ENCODE measurements at places on chromosomes 6 and 20. TPM values are rescaled to one million over a fixed set of nuclear protein-coding genes. Genes with fewer than 3 reads are reported as not detected.

GRCh38 chr6:137264311-137265075 lies 45.3 kb upstream of the IFNGR1 start:
- DNase-seq, result no peak

SMLR1 gene
- not detected for total RNA-seq

DNA sequence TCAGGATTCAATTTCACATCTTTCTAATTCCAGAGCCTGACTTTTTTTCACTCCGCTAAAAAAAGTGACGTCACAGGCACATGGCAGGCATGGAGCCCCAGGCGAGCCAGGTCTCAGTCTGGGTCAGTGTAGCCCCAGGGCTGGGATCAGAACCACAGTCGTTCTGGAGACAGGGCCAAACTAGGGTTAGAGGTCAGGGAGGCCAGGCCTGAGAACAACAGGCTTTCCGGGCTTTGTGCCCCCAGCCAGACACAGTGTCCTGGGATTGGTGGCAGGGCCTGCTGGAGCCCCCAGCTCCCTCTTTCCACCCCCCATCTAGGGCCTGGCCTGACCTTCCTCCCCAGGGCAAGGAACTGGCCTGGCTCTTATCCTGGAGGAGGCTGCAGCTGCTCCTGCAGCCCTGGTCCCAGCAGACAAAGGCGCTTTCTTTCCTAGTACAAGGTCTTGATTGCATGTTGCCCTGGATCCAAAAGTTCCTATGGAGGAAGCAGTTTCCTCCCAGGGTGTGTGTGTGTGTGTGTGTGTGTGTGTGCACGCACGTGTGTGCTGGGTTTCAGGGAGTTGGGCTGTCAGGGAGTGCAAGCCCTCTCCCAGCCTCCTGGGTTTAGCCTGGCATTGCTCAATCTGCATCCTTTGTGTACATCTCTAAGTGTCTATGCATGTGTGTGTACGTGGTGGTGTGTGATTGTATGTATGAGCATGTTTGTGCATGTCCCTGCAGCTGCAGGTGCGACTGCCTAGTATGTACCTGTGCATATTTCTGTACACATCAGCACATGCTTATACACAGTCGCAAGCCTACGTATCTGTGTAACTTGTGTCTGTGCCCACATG lies 26.5 kb upstream of the EMILIN3 start:
- DNase-seq, result no peak

DNA sequence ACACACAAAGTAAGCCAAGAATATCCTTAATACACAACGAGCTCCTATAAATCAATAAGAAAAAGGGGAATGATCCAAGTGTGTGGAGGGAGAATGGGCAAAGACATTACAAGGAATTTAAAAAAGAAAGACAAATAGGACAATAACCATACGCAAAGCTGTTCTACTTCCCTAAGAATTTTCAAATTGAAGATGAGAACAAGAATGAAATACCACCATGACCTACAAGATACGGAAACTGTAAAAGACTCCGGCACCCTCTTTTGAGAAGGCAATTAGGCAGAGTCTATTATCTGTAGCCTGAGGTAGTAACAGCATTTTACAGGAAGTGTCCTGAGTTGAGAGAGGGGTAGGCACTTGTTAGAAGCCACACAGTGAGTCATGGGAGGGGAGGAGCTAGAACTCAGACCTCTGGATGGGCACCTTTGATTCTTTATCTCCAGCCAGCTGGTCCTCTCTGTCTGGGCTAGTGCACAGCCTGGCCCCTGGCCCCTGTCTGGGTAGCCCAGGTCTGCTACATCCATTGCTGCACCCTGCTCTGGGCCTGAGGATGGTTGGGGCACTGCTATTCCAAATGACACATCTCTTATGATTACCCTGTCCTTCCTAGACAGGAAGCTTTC lies 15.3 kb downstream of the RSPO4 start:
- peak; percentile 66 for DNase-seq

SLC26A8 gene
- not detected for total RNA-seq

PTPRT gene
- not detected for total RNA-seq

ULBP1 gene
- 0.07 TPM for total RNA-seq

CCN5 gene
- not detected for total RNA-seq

- no peak for DNase-seq
These were observed 457.9 kb downstream of the PLCB1 start for GRCh38 chr20:8589956-8590355.

- peak; percentile 16 for DNase-seq
These were observed 17.8 kb upstream of the FNDC1 start for GRCh38 chr6:159151266-159151855.

NKX2-2 gene
- total RNA-seq, result 4.4 TPM

DNA sequence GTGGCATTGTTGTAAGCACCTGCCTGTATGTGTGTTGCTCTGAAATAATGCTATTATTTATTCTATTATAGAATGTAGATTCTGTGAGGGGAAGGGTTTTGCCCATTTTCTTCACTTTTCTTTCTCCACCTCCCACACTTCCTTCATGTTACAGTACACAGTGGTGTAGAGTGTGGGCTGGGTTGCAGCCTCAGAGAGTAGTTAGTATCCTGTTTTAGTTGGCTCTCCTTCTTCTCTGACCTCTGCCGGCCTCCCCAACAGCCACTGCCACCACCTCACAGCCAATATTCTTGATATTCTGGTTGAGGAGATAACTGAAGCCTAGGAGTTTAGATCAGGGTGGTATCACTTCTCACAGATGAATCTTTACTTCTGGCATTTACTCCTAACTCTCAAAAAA lies 143.4 kb downstream of the BCKDHB start:
- no peak for DNase-seq

TOX2 gene
- 1.2 TPM for total RNA-seq

GRCh38 chr6:154143753-154144152 lies 104.7 kb downstream of the OPRM1 start:
- DNase-seq, result no peak

EHMT2 gene
- 75.5 TPM for total RNA-seq

- DNase-seq, result no peak
These were observed 286.9 kb upstream of the QKI start for GRCh38 chr6:163127587-163127986.

- DNase-seq, result no peak
These were observed 740 bp downstream of the NELFCD start for GRCh38 chr20:58981628-58982364.

GRCh38 chr6:128131036-128131435 lies 230.2 kb upstream of the THEMIS start:
- no peak for DNase-seq

GRCh38 chr6:124536157-124536841 lies 425.9 kb upstream of the RNF217 start:
- no peak for DNase-seq

DNA sequence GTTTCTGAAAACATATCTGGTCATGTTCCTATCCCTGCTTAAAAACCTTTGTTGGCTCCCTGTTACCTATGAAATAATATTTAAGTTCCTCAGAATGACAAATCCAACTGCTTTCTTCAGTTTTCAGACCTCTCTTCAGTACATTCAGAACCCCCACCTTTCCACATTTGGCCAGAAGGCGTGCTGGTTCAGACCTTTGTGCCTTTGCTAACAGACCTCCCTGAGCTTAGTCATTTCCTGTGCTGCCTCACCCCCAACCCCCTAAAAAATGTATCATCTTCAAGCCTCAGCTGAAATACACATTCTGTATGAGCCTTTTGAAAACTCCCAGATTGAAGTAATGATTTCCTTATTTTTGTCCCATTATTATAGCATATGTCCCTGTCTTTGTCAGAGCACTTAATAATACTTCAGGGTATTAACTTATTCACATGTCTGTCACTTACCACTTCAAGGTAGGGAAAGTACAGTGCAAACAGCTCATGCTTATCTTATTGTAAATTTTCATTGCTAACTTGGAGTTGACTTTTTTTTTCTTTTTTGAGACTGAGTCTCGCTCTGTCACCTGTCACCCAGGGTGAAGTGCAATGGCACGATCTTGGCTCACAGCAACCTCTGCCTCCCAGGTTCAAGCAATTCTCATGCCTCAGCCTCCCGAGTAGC lies 19.7 kb downstream of the FAM217A start:
- DNase-seq, result peak; percentile 91

DNA sequence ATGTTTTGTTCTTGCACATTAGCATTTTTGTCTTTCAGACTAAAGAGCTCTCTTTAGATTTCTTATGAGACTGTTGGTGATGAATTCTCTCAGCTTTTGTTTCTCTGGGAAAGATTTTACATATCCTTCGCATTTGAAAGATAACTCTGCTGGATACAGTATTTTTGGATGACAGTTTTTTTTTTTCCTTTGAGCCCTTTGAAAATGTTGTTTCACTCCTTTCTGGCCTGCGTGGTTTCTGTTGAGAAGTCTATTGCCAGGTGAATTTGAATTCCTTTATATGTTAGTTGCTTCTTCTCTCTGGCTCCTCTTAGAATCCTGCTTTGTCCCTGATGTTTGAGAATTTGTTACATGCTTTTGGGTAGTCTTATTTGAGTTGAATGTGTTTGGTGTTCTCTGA lies 22.2 kb upstream of the KIAA1586 start:
- no peak for DNase-seq

DNA sequence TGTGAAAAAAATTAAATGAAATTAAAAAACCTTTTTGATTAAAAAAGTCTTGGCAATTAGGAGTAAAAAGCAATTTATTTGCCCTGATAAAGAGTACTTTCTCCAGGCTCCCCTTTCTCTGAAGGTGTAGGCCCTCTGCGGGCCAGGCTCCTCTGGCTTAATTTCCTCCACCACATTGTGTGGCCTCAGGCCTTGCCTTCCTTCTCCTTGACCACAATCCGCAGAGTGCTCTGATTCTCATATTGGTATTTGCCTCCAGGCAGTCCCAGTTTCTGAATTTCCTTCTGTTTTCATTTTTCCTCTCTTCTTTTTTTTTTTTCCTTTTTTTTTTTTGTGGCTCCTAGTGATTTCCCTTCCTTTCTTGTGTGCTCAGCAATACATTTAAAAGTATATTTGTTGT lies 96.4 kb downstream of the AIG1 start:
- DNase-seq, result no peak

GRCh38 chr20:23151885-23152284 lies 65.8 kb upstream of the CD93 start:
- no peak for DNase-seq

SLPI gene
- total RNA-seq, result 0.33 TPM

DNA sequence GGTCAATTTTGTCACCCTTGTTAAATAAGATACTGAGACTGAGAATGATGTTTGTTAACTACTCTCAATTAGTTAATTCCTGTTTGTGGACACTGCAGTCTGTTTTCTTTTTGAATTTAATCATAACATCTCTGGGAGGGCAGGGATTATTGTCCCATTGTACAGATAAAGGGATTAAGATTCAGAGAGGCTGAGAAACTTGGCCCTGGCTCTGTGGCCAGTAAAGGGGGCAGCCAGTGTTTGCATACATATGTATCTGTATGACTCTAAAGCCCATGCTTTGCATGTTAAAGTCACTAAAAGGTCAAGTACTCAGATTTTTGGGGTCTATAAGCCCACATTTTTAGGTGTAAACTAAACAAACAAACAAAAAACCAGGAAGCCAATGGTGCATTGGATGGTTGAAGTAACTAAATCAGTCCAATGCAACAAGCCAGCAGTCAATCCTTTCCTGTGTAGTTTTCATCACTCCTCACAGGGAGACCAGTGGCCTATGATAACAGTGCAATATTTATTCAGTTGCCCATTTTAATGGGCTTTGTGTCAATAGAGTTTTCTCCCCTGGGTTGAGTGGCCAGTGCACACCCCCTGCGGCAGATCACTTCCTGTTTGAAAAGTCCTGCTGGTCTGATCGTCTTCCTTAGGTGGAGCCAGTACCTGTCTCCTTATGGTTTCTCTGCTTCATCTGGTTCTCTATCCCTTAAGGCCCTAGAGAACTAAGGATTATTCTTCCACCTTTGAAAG lies 106.7 kb downstream of the SLX4IP start:
- DNase-seq, result no peak

GRCh38 chr6:74611220-74611619 lies 594.6 kb downstream of the COL12A1 start:
- no peak for DNase-seq

- DNase-seq, result no peak
These were observed 575.9 kb upstream of the JAG1 start for GRCh38 chr20:11249683-11250082.

DNA sequence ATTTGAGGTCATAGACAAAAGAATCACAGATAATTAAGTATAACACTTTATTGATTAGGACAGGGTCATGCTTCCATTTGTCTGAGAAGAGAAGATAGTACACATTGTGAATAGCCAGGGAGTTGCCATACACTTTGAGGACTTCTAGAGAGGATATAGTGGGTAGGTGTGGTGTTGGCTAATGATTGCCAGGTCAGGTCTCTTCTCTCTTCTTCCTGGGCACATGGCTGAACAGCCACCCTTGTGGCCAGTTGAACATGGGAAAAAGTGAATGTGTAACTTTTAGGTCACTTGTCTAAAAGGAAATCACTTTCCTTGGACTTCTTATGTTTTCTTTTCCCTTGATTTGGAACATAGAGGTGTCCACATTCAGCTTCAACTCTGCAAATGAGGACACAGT lies 772.1 kb upstream of the MAP3K7 start:
- no peak for DNase-seq

- no peak for DNase-seq
These were observed 6.2 kb upstream of the BANF2 start for GRCh38 chr20:17693444-17694001.

GRCh38 chr20:33971147-33971975 lies 22.4 kb upstream of the RALY start:
- DNase-seq, result no peak

ZBTB9 gene
- 5.3 TPM for total RNA-seq

PABPC1L gene
- total RNA-seq, result 6.0 TPM

SLC22A1 gene
- 0.17 TPM for total RNA-seq

GRCh38 chr6:69795469-69796072 lies 1.2 kb downstream of the LMBRD1 start:
- no peak for DNase-seq
